Forelimb muscle (tissue), 1 donor: ENCODE measurements at places on chromosomes 13 and 19.

- no peak for DNase-seq
Observed at GRCh38 chr13:30300596-30300995, 6.8 kb downstream of the KATNAL1 start.

DNA sequence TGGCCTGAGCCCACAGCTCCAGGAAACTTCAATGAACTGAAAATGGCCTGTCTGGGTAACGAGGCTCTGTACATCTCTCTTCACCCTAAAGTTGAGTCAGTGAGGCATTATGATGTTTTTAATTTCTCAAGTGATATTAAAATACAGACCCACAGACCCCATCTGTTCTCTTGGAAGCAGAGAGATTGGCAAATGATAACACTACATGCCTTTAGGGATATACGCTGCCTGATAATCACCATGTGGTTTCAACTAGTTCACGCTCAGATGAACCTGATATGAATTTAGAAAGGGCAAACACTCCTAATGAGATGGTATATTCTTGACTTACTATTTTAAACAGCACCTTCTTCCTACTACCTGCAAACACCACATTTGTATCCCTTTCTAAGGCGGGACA, 127.5 kb downstream of the RFC3 start:
- DNase-seq = no peak

- no peak for DNase-seq
Observed at GRCh38 chr13:29964181-29964845, 113.9 kb upstream of the UBL3 start.

GRCh38 chr13:19561585-19561984, 253 bp upstream of the TPTE2 start:
- no peak for DNase-seq

- no peak for DNase-seq
Observed at GRCh38 chr19:38993271-38993670, 17.7 kb upstream of the FBXO17 start.

DNA sequence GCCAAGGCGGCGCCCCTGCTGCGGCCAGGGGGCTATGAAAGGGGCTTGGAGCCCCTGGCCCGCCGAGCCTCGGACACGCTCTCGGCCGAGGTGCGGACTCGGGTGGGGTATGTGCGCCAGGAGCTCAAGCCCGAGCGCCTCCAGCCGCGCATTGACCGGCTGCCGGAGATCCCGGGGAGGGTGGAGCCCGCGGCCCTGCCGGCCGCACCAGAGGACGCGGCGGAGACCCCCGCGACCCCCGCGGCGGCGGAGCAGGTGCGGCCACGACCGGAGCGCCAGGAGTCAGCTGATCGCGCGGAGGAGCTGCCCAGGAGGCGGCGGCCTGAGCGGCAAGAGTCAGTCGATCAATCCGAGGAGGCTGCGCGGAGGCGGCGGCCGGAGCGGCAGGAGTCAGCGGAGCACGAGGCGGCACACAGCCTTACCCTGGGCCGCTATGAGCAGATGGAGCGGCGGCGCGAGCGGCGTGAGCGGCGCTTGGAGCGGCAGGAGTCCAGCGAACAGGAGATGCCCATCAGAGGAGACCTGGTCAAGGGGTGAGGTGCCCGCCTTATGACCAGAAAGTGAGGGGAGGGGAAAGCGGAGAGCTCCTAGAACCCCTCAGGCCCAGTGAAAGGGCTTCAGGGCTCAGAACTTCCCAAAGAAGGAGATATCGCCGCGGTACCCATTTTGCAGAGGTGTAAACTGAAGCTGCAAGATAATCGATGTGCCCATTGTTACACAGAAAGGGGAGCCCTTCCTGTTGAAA, 8.8 kb upstream of the SHKBP1 start:
- DNase-seq = no peak

- no peak for DNase-seq
Observed at GRCh38 chr13:21568854-21569253, 35.1 kb downstream of the MICU2 start.

DNA sequence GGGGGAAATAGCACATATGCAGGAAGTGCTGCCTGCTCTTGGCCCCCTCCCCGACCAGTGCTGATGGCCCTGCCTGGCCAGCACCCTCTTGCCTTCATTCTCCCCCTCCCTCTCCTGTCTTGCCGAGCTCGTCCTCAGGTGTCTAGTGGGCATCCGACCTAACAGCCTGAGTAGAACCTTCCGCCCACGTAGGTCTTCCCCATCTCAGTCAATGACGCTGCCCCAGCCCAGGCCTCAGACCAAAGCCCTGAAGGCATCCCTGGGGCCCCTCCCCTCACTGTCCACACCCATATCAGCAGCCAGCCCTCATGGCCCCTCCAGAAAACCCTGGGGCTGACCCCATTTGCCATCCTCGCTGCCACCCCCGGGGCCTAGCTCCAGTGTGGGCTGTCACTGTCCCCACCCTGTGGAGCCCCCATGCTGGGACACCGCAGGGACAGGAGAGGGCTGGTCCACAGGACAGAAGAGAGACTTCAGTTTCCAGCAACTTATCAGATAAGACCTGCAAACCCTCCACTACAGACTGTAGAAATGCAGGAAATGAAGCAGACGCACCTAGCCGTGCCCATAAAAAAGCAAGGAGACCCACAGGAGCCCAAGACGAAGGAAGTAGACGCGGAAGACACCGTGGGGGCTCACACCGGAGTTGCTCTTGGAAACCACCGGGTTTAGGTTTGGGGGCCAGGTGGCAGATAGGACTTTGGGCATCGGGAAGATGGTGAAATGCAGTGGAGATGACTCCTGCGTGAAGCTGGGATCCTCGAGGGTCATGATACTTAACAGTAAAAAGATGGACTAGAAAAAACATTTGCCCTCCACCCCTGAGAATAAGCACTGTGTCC, 38.3 kb downstream of the AP1M1 start:
- DNase-seq = no peak

- peak; percentile 46 for DNase-seq
Observed at GRCh38 chr19:10315335-10316214, at the start of gene FDX2. TSS of gene FDX2 (minus strand) at chr19:10316015. CDS start at chr19:10315996, 19 bp downstream.

DNA sequence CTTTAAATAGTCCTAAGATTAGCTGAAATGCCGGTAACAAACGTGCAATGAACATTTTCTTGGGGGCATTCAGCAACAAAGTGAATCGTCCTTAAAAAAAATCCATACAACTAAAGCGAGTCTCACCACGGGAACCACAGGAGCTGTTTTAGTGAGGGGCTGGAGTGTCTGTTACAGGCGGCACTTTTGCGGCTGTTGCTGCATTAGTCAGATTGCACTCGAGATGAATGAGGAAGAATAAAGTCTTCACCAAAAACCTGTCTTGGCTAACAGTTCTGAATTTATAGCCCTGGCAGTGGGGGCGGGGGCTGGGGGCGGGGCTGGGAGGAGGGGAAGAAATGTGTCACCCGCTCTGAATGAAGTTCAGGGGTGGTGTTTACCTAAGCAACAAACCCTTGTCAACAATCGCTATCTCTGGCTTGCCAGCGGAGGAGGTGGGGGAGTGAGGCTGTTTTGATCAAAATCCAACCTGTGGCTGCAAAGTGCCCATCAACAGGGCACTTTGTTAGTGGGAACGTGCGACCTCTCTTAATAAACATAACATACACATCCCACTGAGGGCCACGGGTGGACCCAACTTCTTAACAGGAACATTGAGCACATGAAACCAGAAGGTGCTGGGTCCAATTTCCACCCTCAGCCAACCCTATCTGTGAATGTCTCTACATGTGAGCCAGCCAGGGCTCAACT, 44.5 kb downstream of the RFX2 start:
- no peak for DNase-seq

DNA sequence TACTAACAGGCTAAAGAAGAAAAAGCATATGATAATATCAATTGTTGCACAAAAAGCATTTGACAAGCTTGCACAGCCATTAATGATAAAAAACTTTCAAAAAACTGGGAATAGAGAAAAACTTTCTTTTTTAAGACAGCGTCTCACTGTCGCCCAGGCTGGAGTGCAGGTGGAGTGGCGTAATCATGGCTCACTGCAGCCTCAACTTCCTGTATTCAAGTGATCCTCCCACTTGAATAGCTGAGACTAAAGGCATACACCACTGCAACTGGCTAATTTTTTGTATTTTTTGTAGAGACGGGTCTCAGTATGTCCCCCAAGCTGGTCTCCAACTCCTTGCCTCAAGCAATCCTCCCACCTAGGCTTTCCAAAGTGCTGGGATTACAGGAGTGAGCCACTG, 382.8 kb downstream of the TSHZ3 start:
- DNase-seq = no peak

GRCh38 chr13:72666391-72666790, 61.0 kb downstream of the MZT1 start:
- no peak for DNase-seq
